ENCODE measurements at places on chromosomes 4 and X. TPM values are rescaled to one million over a fixed set of nuclear protein-coding genes. Genes with fewer than 3 reads are reported as not detected.

GRCh38 chr4:107725281-107725859 lies 5.3 kb upstream of the PAPSS1 start:
- no peak for DNase-seq

Gene PGAM4
- total RNA-seq = not detected

DNA sequence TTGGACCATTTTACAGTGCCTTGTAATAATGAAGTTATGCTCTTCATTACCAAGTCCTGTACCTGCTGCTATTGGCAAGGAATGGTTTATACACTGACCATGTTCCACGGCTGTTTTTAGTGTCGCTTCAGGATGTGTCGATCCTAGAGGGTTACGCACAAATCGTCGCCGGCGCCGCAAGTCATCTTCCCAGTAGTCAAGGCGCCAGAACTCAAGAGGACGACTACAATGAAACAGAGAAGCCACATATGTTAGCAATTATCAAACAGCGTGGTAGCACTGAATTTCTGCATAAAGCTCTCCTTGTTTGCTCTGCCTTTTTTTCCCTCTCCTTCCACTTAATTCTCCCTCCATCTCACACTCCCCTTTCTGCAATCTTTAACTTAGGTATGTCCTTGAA lies 17.0 kb downstream of the MAB21L2 start:
- no peak for DNase-seq

DNA sequence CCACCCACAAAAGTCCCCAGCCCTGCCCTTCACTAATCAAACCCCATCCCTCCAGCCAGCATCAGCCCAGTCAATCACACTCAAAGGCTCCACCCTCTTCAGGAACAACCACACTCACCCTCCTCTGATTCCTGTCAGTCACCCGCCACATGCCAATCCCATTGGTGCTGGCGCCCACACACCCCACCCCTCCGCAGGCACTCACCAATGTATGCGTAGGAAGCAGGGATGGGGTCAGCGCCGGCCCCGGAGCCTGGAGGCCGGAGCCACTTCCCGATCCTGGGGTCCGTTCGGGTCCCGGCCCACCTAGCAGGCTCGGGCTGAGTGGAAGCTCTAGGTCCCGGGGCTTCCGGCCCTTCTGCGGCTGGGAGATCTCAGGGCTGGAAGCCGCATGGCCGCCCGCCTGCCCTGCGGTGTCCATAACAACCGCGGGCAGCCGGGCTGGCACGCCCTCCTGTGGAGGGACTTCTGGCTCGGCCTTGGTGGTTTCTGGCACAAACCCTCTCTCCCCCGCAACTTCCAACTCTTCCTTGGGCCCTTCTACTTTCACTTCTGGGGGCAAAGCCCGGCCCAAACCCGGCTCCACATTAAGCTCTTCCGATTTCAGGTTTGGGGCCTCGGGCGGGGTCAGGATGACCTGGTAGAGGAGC lies 7.9 kb upstream of the CFP start:
- DNase-seq = peak; percentile 19

GRCh38 chrX:110001740-110002299 lies 1.1 kb upstream of the TMEM164 start:
- DNase-seq = no peak

GRCh38 chrX:2486476-2487133 lies 14.2 kb downstream of the DHRSX start:
- DNase-seq = no peak

Gene NAAA
- total RNA-seq = 80.3 TPM

Gene TMEM131L
- total RNA-seq = 11.1 TPM

Gene PNMA3
- total RNA-seq = 1.3 TPM

All from thyroid gland (tissue), 4 donors.